ENCODE measurements at places on chromosomes 16 and 17.
A peak's percentile ranks its signal among the peaks of the same experiment; 100 is the strongest.

- no peak for DNase-seq
Measured at GRCh38 chr16:66846831-66847230, 2.6 kb downstream of the CA7 start.

DNA sequence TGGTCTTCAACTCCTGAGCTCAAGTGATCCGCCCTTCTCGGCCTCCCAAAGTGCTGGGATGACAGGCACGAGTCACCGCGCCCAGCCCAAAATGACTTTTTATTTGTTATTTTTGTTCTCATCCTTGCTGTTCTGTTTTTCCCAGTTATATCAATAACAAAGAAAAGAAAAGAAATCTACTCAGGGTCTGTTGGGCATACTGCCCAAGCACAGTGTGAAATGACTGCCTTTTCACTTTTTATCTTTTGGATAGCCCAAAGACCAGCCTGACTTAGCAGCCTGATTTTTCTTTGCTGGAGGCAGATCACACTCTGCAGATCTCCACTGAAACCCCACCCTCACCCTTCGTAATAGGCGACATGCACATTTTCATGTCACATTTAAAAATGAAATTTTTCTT lies 493.2 kb downstream of the MAF start:
- no peak for DNase-seq

DNA sequence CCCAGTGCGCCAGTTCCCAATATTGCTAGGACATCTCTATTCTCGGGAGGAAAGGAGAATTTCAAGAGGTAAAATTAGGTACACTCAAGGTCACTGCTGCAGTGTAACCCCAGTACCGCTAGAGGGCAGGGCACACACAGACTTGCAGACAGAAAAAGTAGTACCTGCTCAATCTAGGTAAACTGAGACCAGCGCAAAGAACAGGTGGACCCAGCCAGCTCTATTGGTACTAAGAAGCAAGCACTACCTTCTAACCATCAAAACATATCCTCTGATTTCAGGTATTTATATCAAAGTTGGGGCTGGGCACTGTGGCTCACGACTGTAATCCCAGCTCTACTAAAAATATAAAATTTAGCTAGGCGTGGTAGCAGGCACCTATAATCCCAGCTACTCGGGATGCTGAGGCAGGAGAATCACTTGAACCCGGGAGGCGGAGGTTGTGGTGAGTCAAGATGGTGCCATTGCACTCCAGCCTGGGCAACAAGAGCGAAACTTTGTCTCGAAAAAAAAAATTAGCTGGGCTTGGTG lies 3.6 kb upstream of the WDR81 start:
- DNase-seq = no peak

DNA sequence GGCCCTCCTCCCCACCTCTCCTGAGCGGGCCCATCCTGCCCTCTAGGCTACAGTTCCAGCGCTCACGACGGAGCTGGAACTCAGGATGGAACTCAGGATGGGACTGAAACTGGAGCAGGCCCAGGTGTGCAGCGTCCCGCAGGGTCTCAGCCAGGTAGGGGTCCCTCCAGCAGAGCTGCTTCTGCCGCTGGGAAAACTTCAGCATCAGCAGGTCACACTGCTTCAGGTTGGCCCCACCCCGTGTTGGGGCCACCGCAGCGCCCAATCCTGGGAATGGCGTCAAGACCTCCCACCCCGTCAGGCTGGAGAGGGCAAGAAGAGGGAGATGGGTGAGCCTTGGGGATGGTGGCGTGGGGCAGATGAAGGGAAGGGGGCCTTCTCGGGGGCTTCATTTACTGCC lies 62.6 kb upstream of the TMEM97 start:
- DNase-seq = no peak

GRCh38 chr16:2598723-2599122 lies 60.9 kb downstream of the PDPK1 start:
- DNase-seq = no peak

- no peak for DNase-seq
Measured at GRCh38 chr17:58918884-58919283, 163.2 kb downstream of the PPM1E start.

DNA sequence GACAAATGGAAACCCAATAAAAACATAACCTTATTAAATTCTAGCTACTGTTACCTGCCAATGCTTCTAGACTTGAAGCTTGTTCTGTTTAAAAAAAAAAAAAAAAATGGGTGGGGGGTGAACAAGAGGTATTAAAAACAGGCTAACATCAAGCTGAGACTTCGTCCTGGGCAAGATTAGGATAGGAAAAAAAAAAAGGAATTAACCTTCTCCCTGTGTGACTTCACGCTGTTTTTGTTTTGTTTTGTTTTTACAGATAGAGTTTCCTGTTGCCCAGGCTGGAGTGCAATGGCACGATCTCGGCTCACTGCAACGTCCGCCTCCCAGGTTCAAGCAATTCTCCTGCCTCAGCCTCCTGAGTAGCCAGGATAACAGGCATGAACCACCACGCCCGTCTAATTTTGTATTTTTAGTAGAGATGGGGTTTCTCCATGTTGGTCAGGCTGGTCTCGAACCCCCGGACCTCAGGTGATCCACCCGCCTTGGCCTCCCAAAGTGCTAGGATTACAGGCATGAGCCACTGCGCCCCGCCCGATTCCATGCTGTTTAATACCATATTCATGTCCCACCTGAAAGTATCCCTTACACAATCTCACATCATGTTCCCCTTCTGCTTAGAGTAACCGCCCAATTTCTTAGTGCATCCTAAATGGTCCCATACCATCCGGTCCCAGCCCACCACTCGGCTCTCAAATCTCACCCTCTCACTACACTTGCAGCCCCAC lies 2.2 kb downstream of the USP31 start:
- no peak for DNase-seq

DNA sequence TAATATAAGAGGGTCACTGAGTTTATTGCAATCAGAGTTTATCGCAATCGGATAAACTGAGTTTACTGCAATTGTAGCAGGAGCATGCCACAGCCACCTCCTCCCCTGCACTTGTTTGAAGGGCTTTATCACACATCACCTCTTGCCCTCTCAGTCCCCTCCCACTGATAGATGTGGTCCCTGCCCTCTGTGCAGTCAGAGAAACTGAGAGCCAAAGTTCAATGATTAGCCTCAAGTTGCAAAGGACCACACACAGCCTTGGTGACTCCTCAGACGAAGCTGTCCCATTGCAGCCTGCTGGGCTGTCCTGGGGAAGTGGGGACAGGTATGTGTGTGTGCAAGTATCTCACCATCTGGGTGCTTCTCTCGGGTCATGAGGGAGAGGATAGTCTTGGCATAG lies 13.6 kb downstream of the ACLY start:
- DNase-seq = no peak

GRCh38 chr17:4049546-4049945 lies 85.3 kb upstream of the ATP2A3 start:
- no peak for DNase-seq

GRCh38 chr17:45296003-45296832 lies 20.6 kb downstream of the MAP3K14 start:
- no peak for DNase-seq

DNA sequence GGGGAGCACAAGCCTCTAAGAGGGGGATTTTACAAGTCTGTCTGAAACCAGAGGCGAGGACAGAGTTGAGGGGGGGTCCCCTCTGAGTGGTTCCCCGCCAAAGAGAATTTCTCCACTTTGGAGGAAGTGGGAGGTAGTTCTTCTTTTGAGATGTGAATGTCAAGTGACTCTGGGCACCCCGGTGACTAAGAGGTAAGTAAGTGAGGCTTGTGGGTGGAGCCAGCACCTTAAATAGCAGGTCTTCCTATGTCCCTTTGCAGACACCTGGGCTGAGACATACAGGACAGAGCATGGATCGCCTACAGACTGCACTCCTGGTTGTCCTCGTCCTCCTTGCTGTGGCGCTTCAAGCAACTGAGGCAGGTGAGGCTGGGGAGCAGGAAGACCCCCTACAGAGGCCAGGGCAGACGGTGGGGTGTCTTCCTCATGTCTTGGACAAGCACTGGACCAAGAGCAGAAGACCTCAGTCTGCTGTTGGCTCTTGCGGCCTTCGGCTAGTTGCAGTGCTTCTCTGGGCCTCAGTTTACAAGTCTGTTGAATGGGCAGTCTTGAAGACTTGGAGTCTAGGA lies at the start of gene CCL22:
Gene CCL22, plus strand, starts transcription at position 257 of the 569 bp plus-strand sequence. Its CDS starts 34 bp downstream, at position 291.
- peak; percentile 1 for DNase-seq

DNA sequence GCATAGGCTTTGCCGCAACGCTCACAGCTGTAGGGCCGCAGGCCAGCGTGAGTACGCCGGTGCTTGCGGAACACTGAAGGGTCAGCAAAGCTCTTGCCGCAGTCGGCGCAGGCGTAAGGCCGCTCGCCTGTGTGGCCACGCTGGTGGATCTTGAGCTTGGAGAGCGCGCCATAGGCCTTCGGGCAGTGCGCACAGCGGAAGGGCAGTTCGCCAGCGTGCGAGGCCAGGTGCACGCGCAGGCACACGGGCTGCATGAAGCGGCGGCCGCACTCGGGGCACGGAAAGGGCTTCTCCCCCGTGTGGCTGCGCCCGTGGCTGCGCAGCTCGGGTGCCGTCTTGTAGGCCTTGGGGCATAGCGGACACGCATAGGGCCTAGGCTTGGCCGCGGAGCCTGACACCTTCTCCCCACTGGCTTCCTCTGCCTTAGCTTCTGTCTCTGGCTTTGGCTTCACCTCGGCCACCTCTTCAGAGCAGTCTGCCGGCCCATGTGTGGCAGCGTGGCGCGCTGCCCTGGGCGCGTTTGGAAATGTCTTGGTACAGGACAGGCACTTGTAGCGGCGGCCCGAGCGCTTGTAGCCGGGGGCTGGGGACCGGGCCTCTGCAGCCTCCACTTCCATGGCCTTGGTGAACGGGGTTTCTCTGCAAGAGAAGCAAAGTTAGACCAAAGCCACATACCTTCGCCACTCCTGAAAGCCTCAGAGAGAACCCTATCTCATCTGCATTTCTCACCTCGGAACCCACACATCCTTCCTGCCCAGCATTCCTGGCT lies 10.0 kb downstream of the ZNF668 start:
- DNase-seq = no peak

DNA sequence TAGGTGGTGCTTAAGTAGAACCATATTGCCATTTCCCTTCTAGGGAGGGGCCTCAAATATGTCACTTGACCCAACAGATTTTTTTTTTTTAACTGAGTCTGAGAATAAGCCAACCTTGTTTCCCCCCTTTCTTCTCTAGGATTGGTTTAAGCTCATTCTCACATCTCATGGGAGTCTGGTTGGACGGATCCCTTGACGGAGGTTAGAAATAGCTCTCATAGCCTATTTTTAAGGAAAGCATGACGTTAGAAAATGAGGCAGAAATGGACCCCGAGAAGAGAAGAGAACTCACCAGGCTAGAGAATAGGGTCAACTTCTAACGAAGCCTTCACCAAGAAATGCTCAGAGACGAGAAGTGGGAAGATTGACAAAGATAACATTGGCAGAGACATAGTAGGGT lies 95.1 kb upstream of the ZFHX3 start:
- DNase-seq = no peak

DNA sequence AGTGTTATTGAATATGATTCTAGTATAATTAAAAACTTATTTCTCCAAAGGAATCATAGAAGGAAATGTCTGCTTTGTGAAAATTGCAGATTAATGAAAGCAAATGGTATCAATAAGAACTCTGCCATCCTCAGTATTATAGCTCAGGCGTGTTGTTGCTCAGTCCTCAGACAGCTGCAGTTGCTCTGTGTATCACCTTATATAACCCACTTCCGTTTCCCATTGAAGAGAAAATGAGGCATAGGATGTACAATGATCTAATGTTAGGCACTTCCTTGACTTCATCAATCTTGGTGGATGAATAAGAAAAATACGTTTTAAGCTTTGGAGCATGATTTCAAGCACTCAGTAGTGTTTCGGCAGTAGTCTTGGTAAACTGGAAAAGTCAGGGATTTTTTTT lies 14.1 kb downstream of the MFSD11 start:
- DNase-seq = no peak

DNA sequence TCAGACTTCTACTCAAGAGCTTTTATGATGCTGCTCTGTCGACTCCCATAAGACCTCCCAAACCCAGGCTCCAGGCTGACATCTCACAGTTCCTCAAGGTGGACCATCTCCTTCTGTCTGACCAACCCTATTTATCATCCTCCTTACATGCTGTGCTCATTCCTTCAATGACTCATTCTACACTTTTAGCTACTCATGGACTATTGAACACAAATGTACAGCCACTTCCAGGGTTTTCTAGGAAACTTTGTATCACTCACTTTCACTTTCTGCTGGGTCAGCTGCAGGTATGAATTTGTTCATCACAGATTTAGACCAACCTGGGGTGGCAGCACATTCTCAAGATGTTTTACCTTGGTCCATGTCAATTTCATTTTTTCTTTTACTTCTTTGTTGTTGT lies 162.4 kb upstream of the FAM20A start:
- no peak for DNase-seq

GRCh38 chr16:67395105-67395457 lies 1.8 kb upstream of the TPPP3 start:
- no peak for DNase-seq

- no peak for DNase-seq
Measured at GRCh38 chr17:27496437-27496943, 40.2 kb downstream of the KSR1 start.

GRCh38 chr17:16516594-16517051 lies 24.6 kb upstream of the LRRC75A start:
- DNase-seq = peak; percentile 59

DNA sequence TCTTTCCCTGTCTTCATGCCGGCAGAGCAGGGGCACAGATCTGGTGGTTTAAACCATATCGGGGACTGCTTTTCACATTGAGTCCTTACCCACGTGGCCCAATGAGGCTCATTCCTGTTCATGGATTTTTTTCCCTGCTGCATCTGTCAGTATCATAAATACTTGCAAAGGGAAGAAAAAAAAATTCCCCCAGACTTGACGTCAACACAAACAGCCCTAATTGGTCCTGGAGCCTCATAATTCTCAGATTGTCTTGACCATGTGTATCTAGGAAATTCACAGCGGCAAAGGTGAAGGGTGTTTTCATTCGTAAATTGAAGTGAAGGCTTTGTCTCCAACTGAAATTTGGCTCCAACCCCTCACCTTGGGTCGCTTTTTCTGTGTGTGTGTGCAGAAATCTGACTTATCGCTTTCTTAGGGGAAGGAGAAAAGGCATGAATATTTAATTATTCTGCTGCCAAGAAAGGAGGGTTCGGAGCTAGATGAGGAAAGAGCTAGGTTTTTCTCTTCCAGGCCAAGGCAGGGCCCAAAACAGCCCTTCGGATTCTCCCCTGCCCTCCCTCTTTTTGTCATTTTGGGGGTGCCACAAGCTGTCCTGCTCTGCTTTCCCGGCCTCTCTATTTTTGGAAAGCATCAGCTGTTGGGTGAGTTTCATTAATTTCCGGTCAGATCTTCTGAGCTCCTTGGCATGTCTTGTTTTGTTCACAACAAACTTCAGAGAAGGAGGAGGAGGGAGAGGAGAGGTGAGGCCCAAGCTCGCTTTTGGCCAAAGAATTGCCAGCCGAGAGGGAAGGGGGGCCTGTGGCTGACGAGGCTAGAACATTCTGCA lies 17.8 kb upstream of the CIBAR2 start:
- DNase-seq = peak; percentile 64
